DMS53 (cell line): ENCODE measurements at places on chromosomes 2 and 18.

GRCh38 chr2:59440491-59440890, 1113.0 kb downstream of the BCL11A start:
- no peak for DNase-seq

DNA sequence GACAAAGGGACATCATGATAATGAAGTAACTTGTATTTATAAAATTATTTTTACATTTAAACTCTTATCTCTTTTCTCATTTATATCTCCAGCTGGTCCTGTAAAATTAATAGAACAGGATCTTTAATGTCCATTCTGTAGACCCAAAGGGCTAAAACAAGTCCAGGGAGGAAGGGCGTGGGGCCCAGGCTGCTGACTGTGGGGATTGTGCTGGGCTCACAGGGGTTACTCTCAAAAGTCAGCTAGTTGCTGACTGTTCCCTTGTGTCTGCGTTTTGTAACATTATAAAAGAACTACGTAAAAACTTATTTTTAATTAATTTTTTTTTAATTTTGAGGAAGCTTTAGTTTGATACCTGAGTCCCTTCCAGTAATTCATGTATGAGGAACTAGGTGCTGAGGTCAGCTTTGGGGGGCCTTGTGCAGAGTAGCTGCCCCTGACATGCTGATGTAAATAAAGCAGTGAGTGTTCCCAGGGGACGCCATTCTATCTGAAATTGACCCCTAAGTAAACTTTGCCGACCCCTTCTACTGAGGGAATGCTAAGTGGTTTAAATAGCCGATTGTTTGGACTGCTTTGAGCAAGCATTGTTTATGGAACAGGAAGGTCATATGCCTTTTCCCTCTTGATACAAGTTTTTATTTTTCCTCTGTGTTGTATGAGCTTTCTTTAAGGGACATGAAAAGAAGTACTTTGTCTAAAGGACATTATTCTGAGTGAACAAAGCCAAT, 56.4 kb downstream of the MERTK start:
- no peak for DNase-seq

DNA sequence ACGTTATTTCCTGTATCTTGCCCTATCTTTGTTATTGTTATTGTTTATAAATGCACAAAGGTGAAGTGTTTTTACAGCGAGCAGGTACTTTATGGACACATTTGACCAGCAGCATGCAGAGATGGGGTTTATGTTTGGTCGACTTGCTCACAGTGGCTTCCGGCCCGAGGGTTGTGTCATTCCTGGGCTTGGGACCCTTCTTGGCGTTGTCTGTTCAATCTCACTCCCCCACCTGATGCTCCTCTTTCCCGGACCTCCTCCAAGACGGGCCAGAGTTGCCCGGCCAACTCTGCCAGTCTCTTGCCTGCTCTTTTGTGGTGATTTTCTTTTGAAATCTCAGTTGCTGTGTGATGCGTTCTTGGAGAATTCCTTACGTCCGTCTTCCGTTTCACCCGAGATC, 153.9 kb downstream of the TWIST2 start:
- no peak for DNase-seq

DNA sequence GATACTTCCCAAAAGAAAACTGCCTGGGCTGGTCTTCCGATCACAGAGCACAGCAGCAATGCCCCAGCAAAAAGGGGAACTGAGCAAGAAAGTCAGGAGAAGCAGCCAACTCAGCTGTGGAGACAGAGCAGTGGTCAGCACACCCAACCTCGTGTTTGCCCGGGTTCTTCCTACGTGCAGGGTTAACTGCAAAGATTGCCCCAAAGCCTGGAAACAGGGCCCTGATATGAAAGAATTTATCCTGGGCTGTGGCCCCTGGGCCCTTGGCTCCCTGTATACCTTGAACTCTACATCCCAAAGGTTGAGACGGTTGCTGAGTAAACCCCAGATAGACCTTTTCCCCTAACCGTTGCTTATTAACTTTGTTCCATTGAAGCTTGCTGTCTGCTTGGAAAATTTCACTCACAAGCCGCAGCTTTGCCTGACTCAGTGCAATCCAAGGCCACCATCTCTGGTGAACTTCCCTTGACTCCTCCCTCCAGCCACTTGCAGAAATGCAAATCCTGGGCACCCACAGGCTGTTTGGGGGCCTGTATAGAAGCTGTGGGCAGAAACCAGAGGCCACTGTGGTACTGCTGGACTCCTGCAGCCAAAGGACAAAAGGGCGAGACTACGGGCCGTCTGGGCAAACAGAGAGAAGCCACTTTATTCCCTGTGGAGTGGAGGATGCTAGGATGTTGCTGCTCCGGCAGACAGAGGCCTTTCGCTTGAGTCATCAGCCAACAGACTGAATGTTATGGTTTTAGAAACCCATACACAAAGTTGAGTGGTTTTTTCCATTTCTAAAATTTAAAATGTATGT, 18.2 kb downstream of the NRP2 start:
- peak; percentile 58 for DNase-seq

- no peak for DNase-seq
These were observed 25.9 kb upstream of the FAHD2A start for GRCh38 chr2:95376311-95377215.

DNA sequence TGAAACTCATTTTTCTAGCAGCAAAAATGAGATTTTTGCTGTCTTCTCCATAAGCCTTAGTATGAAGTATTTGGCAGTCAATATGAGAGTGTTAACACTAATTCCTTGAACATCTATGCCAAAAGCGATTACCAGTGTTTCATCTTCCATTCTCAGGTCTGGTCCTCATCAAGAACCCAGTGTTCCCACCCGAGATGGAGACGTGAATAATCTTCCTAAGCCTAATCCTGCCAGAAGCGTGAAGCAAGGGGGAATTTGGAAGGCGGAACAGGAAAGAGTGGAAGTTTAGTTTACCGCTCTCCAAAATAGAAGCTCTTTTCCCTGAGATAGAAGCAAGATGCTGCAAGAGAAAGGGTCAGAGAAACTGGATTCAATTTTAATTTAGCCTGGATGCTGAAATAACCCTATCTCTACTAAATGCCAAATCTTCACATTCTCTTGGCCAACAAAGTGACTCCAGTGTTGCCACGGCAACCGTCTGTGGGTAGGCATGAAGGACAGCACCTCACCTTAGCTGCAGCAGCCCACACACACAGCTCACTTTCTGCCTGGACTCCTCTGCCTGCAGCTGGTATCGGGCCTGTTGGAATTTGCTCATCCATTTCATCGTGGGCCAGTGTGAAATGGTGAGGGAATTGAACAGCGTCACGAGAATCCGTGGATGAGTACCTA, 711.1 kb downstream of the CBLN2 start:
- DNase-seq: peak; percentile 25

- peak; percentile 52 for DNase-seq
These were observed at the start of gene GDF7 for GRCh38 chr2:20666304-20667150. TSS of gene GDF7 (plus strand) at chr2:20667144. CDS start at chr2:20667240, 96 bp downstream.

DNA sequence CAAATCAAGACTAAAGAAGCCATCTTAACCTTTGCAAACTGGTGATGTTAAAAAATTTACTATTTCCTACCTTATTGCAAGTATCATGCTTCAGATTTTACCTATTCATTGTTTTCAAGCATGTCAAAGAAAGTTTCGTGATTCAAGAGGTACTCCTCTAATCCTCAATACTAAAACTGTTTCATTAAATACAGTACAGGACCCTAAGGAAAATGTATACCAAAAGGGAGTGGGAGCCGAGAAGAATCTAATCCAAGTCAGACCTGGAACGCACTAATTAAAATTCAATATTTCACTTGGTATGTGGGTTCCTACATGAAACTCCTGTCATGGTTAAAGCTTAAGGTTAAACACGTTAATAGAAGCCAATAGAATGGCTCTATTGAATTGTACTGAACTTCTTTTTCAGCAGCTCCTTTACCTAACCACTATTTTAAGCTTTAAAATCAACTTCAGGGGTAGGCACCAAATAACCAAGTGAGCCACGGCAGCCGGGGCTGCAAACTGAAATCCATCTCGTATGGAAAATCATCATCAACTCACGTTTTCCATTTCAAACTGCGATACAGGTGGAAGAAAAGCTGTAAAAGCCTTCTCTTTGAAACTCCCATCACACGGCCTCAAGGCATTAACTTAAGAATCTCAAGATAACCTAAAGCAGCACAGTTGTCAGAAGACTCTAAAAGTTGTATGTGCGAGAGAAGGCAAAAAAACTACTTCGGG, 188.8 kb downstream of the ZEB2 start:
- DNase-seq: peak; percentile 8

DNA sequence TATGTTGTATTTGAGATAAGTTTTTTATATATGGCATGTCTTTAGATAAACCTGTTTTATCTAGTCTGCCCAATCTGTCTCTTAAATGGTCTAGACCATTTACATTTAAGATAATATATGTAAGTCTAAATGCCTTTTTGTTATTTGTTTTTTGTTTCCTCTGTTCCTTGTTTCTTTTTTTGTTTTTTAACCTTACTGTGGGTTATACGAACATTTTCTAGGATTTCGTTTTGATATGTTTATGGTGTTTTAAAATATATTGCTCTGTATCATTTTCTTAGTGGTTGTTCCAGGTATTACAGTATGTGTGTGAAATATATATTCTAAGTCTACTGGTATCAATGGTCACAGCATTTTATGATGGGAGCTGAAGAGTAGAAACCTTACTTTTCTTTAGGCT, 13.3 kb downstream of the BCL2L11 start:
- DNase-seq: peak; percentile 12

- no peak for DNase-seq
These were observed 52.2 kb downstream of the ODC1 start for GRCh38 chr2:10395893-10396292.

GRCh38 chr2:34143149-34143548, 544.0 kb upstream of the FAM98A start:
- DNase-seq: no peak

- no peak for DNase-seq
These were observed 122.3 kb upstream of the DOCK10 start for GRCh38 chr2:225164401-225165050.

DNA sequence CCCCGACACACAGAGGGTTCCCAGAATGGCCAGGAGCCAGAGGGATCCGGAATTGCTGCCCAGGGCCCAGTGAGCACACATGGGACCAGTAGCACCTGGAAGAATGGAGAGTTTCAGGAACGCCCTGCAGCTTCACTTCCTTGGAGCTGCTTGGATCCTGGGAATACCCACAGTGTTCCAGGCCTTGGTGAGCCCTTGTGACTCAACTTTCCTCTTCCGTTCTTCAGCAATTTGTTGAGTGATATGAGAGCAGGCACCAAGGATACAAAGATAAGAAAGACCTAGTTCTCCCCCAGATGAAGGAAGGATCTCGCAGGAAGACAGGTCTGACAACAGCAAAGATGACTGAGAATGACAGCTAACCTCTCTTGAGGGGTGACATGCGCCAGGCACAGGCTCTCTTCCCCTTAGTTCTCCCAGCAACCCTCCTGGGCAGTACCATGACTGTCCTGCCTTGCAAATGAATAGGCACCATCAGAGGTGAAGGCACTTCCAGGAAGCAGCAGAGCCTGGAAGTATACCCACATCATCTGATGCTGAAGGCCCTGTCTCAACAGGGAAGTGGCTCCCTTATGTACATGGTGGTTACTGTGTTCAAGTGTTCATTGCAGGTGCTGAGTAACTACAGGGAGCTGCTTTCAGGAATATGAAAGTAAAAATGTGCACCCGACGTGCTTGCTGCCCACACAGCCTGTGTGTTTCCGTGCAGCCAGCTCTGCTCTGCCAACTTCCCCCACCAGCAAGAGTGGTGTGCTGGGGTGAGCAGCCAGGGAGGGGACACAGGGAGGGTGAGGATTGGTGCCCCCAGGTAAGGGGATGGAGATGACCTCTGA, 116.2 kb downstream of the STPG4 start:
- DNase-seq: peak; percentile 53

DNA sequence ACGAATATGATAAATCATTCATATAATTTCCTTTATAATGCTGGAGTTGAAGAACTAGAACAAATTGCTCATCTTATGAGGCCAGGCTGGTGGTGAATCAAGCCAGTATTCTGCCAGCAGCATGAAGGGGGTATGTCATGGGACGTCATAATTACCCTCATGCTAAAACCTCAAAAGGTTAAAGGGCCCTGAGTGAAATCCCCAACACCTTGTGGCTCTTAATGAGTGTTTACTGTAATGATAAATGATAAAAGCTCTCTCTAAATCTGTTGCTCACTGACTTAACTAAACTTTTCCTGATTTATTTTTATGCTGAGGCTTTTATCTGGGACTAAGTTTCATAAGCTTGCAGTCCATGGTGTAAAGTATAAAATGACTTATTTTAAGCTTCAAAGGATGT, 18.3 kb upstream of the NEDD4L start:
- DNase-seq: no peak

GRCh38 chr18:76808561-76808960, 13.8 kb upstream of the ZNF236 start:
- no peak for DNase-seq

DNA sequence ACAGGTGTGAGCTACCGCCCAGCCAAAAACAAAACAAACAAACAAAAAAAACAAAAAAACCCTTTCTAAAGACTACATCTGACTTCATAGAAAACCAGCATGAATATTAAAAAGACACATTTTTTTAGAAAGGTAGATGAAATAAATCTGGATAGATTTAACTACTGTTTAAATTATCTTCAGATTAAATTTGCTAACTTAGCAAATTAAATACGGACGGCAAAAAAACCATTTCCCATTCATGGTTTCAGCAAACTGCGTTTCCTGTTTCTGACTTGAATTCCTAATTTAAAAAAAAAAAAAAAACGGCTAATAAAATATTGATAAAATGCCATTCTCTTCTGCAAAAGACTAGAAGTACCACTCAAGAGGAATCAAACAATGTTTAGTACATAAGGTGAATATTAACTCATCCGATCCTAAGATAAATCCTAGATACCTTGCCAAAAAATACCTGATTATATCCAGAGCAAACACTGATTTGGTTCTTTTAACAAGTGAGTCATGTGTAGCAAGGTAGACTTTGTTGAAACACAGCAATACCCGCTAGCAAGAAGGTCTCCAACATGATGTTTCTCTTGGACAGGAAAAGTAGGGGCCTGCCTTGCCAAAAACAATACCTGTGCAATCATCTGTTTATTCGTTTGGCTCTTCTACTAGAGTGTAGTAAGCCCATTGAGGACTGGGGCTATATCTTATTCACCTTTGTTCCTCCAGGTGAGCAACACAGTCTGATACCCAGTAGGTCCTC, 96.2 kb downstream of the BARD1 start:
- DNase-seq: no peak

GRCh38 chr2:112065966-112066365, 10.9 kb downstream of the TMEM87B start:
- DNase-seq: no peak

GRCh38 chr2:184312970-184313369, 285.4 kb upstream of the ZNF804A start:
- DNase-seq: no peak
